ENCODE measurements at places on chromosomes 4 and X.

DNA sequence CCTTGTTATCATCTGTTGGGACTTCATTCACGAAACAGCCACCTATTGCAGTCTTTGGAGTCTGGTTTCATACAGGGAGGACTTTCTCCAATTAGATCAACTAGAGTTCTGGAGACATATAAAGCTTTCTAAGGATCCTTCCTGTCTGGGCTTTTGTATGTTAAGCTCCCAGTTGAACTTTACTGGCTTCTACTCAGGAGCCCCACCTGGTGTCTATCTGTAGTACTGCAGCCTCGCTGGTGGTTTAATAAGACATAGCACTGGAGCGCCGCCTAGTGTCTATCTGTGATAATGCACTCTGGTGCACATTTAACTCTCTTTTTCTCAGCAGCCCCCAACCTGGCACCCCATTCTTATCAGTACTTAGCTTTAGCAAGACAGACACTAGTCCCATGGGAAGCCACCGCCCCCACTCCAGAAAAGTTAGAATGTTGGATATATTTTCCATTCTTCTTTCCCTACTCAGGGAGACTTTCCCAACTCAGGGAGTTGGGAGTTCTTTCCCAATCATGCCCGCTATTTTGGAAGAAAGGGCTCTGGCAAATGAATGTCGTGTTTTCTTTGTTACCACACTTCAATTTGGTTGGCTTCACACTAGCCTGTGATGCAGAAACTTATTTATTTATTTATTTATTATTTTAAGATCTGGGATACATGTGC lies 36.9 kb upstream of the SYTL4 start:
- DNase-seq: peak; percentile 64

- DNase-seq: no peak
Observed at GRCh38 chr4:129420637-129421036, 324.7 kb downstream of the C4orf33 start.

- DNase-seq: peak; percentile 87
Observed at GRCh38 chr4:169253904-169254303, 16.9 kb downstream of the SH3RF1 start.

- peak; percentile 66 for DNase-seq
Observed at GRCh38 chr4:108849611-108850168, 86.8 kb upstream of the ETNPPL start.

DNA sequence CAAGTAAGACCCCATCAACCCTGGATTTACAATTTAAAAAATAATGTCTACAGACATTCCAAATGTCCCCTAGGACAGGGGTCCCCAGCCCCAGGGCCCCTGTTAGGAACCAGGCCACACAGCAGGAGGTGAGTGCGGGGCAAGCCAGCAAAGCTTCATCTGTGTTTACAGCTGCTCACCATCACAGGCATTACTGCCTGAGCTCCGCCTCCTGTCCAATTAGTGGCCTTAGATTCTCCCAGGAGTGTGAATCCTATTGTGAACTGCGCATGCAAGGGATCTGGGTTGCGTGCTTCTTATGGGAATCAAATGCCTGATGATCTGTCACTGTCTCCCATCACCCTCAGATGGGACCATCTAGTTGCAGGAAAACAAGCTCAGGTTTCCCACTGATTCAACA lies 146.1 kb downstream of the ATP10D start:
- DNase-seq: no peak

GRCh38 chrX:1480082-1480785 lies 27.5 kb upstream of the ASMTL start:
- no peak for DNase-seq

DNA sequence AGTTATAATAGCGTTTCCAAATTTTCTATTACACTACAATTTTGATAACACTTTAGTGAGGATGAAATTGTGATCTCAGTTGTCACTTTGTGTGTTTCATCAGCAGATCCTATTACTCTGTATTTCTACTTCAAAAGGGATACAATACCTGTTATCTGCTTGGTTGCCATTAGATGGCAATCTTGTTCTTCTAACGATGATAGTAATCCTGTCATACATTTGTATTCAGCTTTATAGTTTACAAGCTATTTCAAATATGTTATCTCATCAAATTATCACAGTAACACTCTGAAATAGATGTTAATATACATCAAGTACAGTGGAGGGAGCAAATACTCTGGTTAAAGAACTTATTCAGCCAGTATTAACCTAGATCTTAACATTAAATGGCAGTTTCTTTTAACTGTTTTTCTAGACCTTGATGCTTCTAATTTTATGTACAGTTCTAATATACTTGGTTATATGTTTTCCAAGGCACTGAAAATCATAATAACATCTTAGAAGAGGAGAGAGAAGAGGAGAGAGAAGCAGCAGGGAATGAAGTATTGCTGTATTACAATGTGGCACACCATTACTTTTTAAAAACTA lies 292.0 kb downstream of the CCSER1 start:
- DNase-seq: peak; percentile 0

- peak; percentile 20 for DNase-seq
Observed at GRCh38 chrX:19882066-19882775, 5.2 kb downstream of the SH3KBP1 start.

GRCh38 chr4:109978704-109979454 lies 66.2 kb downstream of the EGF start:
- no peak for DNase-seq

DNA sequence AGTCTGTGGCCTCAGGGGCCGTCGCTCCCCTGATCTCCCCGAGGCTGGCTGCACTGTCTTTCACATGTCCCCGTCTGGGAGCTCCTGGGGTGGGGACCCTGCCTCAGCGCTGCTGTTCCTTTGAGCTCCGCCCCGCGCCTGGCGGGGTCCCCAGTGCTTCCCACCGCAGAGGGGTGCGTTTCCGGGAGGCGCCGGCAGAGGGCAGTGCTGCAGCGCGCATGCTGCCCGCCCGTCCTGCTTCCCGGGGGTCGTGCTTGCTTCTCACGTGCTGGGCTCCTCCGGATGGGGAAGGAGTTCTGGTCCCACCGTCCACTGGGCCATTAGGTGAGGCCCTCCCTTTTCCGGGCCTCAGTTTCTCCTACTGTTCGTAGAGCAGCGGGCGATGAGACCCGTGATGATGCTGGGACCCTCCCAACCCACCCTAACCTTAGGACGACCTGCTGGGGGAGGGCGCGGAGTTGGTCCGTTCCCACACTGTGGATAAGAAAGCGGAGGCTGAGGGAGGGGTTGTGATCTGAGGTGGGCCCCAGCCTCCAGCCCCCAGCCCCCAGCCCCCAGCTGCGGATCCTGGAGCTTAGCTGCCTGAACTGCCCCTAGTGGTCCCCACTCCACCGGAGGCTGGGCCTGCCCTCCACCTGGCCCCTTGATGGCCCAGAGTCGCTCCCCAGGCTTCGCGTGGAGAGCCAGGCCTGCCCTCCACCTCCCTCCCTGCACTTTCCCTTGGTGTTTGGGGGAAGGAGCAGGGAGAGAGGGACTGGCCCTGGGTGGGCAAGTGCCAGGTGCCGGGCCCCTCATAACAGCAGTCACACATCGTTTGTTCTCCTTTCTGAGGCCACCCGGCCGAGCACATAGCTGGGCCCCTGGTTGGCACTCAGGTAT lies 15.3 kb downstream of the CPZ start:
- no peak for DNase-seq

DNA sequence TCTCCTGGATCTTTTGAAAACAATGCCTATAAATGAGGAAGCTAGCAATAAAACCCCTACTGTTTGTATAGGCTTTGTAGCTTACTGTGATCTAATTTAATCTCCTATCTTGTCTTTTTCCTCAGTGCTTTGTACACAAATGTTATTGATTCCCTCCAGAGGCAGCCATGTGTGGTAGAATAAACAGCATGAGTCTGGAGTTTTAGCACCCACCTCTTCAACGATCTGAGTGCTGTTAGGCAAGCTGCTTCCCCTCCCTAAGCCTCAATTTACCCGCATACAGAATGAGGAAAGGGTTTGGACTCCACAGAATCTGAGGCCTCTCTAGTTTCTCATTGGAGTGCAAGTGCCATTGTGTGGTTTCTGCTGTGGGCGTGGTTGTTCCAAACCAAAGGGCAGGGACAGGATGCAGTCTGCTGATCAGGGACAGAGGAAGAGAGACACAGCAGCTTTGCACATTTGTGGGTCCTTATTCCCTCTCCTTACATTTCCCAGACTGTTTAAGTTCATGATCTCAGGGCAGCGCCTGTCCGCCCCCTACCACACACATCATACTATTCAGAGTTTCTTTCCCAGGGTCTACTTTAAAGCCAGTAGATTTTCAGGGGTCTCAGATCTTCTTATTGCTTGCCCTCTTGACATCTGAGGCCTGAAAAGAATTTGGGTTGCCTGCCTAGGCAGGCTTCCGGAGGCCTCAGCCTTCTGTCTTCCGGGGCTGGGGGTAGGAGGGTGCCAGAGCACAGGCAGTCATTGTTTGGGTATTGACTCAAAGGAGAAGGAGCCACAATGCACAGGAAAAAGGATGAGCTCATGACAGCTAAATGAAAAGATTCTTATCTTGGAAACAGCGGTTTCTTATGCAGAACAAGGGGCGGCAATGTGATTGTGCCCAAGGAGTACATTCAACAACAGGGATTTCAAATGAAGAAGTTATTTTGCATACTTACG lies 114.9 kb upstream of the TEX13D start:
- DNase-seq: peak; percentile 67

DNA sequence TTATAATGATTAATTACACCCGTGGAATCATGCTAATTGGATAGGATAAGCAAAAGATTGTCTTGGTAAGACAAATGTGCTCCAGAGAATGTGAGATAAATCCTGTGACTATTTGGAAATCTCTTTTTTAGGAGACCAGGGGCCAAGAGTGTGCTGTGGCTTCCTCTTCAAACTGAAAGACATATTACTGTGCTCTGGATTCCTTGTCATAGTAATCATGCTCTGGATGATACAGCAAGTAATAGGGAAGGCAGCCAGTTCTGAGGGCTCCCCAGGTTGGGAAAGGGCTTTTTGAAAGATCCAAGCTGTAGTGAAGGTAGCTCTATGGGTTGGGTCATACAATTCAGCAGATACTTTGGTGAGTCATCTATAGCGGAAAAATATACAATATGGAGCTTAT lies 600.5 kb downstream of the PCDH18 start:
- no peak for DNase-seq

DNA sequence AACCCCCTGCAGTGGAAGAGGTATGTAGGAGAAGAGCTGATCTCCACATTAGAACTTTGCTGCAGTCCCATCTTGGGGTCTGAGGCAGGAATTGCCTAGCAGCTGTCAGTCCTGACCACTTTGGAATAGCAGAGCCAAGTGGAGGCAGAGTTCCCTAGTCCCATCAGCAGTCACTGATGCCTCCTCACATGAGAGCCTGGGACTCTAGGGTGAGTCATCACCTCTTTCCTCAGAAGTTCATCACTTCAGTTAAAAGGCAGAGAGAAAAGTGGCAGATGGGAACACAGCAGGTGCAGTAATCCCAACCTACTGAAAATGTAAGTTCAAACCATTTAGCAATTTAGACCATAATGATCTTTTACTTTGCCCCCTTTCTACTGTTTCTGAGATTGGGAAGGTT lies 73.9 kb upstream of the MED14 start:
- peak; percentile 29 for DNase-seq

DNA sequence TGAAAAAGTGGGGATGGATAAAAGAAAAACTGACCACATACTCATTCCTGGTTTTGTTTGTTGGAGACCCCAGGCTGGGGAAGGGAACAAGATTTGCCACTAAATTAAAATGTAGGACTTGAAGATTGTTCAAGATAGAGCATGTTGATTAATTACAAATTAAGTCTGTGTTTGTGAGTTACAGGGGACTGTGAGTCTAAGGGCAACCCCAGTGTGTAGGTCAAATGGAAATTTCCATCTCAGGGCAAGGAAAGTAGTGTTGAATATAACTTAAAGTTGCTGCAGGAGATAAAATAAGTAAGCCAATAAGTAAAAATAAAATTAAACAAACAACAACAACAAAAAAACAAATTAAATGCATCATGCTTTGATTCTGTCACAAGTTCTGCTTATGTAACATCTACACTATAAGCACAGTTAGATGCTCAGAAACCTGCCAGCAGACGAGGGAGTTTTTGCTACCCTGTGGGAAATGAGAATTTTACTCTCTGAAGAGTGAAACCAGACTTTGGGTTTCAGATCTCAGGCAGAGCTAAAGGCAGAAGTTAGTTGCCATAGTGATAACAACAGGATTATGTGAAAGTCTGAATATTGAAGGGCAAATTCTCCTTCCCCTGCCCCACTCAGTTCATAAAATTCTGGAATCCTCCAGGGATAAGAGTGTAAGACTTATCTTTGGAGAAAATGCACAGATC lies 352.3 kb downstream of the GRXCR1 start:
- DNase-seq: no peak

DNA sequence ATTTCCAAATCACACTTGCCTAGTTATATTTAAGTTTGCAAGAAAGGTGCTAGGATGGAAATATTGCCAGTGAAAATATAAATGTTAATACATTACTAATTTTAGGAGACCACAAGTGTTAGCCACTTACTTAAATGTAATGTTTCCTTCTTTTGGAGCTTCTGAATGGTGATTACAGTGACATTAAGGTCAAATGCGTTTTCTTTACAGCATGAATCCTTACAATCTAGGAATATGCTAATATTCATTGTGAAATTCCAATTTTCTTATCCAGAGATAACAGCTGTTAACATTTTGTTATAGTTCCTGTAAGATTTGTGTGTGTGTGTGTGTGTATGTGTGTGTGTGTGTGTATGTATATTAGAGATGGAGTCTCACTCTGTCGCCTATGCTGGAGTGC lies 70.2 kb upstream of the NUDT6 start:
- DNase-seq: no peak

- no peak for DNase-seq
Observed at GRCh38 chrX:17601441-17602200, 135.7 kb upstream of the SCML1 start.

- DNase-seq: peak; percentile 3
Observed at GRCh38 chrX:149825424-149825823, 43.7 kb downstream of the MAGEA9 start.

DNA sequence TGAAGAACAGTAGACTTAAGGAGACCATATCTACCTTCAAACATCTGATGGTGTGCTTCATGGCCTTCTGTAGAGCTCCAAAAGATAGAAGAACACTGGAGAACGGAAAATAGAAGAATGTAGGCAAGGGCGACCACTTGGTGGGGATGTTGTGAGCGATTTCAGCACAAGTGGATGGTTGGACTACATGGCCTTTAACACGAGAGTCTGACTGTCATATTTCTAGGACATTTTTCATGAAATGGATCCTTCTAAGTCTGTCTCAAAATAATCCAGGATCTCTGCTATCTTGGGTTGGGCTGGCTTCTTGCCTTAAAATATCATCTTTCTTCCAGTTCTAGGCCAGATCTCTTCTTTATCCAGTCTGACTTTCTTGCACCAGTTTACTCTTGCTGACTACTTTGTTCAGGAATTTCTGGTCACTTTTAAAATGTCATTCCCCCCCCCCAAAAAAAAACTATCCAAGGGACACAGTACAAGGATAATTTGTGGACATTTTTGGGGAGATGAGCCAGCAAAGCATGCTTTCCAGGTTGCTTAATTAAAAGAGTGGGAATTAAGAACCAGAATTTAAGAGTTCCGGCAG lies 1.2 kb upstream of the MID1IP1 start:
- DNase-seq: no peak

GRCh38 chr4:139469869-139470268 lies 15.9 kb downstream of the RAB33B start:
- no peak for DNase-seq

GRCh38 chr4:126123611-126124325 lies 809.0 kb downstream of the FAT4 start:
- DNase-seq: peak; percentile 1

- no peak for DNase-seq
Observed at GRCh38 chrX:68203211-68203610, 230.1 kb downstream of the OPHN1 start.

Data from EL (cell line).